Fibroblast of lung (primary cell): ENCODE measurements at places on chromosomes 7 and 10. TPM values are rescaled to one million over a fixed set of nuclear protein-coding genes. Genes with fewer than 3 reads are reported as not detected.

GRCh38 chr7:39360038-39360437 is 206.2 kb upstream of the YAE1 start:
- H3K27me3 ChIP-seq = no peaks in the 10 kb centered on the region
- H3K27ac ChIP-seq = no peak overlapping the region
- no peak overlapping the region for H3K4me3 ChIP-seq
- no peaks in the 10 kb centered on the region for H3K4me1 ChIP-seq

Gene GPR26
- not detected in 2 replicates for polyA plus RNA-seq

Gene IL15RA
- polyA plus RNA-seq = 5.9 and 8.4 TPM in 2 replicates

Gene ZNF3
- polyA plus RNA-seq = 19.7 and 20.4 TPM in 2 replicates
